Stimulated activated CD4-positive, alpha-beta T cell treated with anti-CD3 and anti-CD28 coated beads, Interleukin-4, amount 100 ng/mL, for 24 hours (primary cell): ENCODE measurements at places on chromosomes 3 and 15.

DNA sequence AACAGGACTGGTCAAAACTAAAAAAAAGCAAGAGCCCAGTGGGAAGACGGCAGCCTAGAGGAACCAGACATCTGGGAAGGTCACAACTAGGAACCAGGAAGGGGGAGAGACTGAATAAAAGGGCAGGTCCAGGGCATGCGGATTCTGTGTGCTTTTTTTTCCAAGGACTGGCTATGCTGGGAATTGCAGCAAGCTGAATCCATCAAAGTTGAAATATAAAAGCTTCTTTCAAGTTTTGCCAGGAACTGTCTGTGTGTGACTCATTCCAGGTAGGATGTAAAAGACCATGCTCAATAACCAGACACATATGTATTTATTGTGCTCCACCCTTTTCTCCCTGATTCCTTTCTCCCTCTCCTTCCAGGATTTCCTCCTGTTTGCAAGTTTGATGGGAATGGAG is 47.9 kb upstream of the CCDC80 start:
- no peak for DNase-seq

DNA sequence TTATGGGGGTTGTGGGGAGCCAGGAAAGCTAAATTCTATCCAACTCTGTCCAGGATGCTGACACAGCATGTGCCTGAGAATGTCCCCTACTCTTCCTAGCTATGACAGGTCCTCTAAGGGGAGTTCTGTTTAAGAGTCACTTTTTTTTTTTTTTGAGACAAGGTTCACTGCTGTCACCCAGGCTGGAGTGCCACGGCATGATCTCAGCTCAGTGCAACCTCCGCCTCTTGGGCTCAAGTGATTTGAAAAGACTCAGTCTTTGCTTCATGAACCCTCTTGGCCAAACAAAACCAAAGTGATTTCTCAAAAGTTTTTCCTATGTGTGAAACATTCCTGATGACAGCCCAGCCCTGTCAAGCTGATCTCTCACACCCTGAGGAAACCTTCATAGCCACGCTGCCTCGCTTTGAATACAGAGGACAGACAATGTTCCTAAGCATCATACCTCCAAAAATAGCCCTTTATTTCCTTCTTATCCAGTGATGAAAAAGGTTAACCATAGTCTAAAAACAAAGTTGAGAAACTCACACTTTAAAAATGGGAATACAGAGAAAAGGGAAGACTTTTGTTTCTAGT is 105.5 kb upstream of the PROK2 start:
- no peak for DNase-seq

DNA sequence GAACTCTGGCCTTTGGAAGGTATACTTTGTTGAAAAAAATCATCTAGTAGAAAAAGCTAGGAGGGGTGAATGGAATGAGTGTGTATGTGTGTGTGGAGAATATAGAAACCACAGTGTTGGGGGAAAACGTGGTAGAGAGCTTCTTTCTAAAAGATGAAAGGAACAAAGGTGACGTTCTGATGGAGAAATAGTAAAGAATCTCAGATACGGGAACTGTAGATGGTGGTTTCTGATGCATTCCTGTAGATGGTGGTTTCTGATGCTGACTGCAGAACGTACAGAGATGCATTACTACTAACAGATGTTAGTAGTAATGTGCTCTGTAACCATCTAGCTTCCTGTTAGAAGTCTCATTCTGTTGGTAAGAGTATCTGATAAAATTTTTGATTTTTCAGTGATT is 60.2 kb downstream of the VPS8 start:
- no peak for DNase-seq

- DNase-seq, result no peak
These were observed 40.2 kb downstream of the ARPP21 start for GRCh38 chr3:35679409-35680080.

DNA sequence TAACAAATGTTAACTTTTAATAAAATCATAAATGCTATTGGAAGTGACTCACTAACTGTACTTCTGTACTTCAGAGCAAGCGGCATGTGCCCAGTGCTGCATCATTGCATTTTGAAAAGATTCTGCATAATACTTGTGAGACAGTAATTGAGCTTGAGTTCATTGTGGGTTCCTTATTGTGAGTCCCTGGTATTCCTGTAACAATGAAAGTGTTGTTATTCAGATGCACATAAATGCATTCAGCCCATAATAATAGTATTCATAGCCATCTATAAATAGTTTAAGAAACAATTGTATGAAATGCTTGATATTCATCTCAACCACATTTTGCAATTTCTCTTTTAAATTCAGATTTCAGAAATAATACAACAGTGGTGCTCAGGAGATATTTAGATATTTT is 976.4 kb downstream of the CADM2 start:
- no peak for DNase-seq

- peak; percentile 58 for DNase-seq
These were observed 44.8 kb upstream of the TLE3 start for GRCh38 chr15:70142322-70143191.

- DNase-seq, result no peak
These were observed 651.5 kb upstream of the CADM2 start for GRCh38 chr3:84307339-84307738.

- no peak for DNase-seq
These were observed 402.9 kb downstream of the IL20RB start for GRCh38 chr3:137360531-137361201.

- no peak for DNase-seq
These were observed 124.2 kb downstream of the IMPG2 start for GRCh38 chr3:101195951-101196713.

- no peak for DNase-seq
These were observed 332.9 kb downstream of the ROBO2 start for GRCh38 chr3:77372634-77373346.

- no peak for DNase-seq
These were observed 69.8 kb downstream of the SH3GL3 start for GRCh38 chr15:83516935-83517334.

DNA sequence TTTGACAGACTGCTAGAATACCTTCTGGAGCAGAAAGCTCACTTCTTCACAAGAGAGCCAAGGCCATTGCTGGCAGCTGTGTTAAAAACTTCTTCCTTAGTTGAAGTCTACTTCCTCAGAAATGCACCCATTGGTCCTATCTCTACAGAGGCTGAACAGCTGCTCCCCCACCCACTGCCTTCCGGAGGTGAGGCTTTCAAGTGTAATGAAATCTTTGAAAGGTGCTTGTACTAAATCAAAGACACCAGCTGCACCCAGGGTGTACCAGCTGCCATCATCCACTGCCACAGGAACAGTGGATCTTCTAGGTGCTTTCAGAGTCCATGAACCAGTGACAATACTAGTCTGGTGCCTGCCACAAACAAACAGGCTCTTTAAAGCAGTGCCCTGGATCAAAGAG is 26.4 kb upstream of the HERC1 start:
- peak; percentile 44 for DNase-seq

- no peak for DNase-seq
These were observed 258.9 kb upstream of the THBS1 start for GRCh38 chr15:39321977-39322376.

DNA sequence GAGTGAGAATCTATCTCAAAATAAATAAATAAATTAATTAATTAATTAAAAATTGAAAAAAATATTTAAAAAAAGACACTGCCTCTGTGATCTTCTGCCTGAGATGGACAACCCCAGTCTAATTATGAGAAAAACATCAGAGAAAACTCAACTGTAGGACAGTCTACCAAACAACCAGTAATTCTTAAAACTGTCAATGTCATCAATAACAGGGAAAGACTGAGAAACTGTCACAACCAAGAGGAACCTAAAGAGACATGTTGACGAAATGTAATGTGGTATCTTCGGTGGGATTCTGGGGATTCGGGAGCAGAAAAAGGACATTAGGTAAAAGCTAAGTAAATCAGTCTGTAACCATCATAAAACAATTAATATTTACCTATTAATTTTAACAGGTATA is 265.4 kb upstream of the LMCD1 start:
- no peak for DNase-seq

GRCh38 chr3:33437556-33438283 is 2.5 kb downstream of the UBP1 start:
- no peak for DNase-seq

DNA sequence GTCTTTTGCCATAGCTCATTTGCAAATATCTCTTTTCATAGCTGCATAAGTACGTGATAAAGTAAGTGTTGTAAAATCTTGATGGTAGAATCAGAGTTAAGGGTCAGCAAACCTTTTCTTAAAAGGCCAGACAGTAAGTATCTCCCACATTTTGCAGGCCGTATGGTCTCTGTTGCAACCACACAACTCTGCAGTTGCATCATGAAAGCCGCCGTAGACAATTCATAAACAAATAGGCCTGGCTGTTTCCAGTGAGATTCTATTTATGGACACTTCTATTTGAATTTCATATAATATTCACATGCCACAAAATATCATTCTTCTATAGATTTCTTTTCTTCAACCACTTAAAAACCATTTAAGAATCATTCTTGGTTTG is 248.5 kb downstream of the TLE3 start:
- no peak for DNase-seq

DNA sequence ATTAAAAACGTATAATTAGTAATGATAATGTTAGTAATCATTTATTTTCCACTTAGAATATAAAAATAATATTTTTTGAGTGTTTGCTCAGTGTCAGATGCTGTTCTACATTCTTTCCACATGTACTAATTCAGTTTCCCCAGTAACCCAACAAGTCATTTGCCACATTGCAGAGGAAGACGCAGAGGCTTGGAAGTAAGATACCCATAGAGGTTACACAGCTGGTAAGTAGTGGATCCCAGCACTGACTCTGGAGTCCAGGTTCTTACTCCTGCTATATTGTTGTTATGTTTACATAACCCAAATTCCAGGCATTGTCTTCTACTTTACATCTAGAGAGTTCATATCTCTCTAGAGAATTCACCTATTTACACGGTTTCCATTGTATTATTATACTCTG is 48.2 kb upstream of the MYO5C start:
- no peak for DNase-seq

DNA sequence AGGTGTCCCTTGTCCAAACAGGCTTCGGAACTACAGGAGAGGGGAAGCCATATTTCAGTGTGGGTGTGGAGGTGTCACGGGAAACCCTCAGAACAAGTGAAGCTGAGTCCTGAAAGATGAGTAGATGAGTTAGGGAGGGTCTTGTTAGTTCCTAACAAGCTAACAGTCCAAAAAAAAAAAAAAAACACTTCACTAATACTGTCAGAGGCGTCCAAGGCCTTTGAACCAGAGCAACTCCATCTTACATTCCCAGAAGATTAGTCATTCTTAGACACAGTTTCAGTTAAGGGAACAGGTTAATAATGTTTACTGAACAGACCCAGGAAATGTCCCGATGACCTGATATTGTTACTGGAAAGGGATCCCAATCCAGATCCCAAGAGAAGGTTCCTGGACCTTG is 7.0 kb upstream of the ATP8B4 start:
- no peak for DNase-seq

- no peak for DNase-seq
These were observed 60.2 kb downstream of the IL16 start for GRCh38 chr15:81256916-81257315.

- no peak for DNase-seq
These were observed 44.0 kb upstream of the SLC41A3 start for GRCh38 chr3:126127904-126128303.

DNA sequence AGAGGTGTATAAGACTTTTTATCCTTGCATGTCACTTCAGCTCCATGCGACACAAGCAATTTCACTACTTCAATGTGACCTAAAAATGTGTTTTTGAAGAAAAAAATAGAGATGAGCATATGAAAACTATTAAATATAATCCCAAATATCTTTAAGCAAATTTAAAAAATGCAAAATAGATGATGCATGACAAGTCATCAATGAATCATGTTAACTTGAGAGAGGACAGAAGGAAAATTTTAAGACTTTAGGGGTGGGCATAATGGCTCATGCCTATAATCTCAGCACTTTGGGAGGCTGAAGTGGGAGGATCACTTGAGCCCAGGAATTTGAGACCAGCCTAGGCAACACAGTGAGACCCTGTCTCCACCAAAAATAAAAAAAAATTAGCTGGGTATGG is 73.3 kb downstream of the ANKRD28 start:
- no peak for DNase-seq

GRCh38 chr3:58792921-58793451 is 126.4 kb upstream of the FAM3D start:
- DNase-seq, result no peak

- no peak for DNase-seq
These were observed 1.9 kb downstream of the CNBP start for GRCh38 chr3:129181819-129182218.

- DNase-seq, result no peak
These were observed 1026.2 kb downstream of the PLOD2 start for GRCh38 chr3:145134738-145135137.

DNA sequence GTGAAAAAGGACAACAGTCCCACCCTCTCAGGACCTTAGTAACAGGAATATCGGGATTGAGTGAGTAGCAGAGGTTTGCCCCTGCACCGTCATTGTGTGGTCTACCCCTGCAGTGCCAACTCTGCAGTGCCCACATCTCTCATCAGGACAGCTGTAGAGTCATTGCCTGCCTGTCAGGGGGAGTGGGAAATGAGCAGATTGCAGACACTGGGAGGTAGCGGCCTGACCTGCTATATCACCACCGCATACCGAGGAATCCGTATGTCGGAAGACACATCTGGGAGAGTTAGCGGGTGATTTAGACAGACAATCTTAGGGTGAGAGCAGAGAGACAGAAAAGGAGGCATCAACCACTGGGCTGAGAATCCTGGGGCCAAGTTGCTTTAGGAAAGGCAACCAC is 218.1 kb downstream of the EPHB1 start:
- DNase-seq, result no peak

GRCh38 chr3:10983219-10983916 is 9.2 kb upstream of the SLC6A1 start:
- peak; percentile 19 for DNase-seq

- DNase-seq, result no peak
These were observed 41.0 kb downstream of the GOLGA6A start for GRCh38 chr15:74041311-74041756.

DNA sequence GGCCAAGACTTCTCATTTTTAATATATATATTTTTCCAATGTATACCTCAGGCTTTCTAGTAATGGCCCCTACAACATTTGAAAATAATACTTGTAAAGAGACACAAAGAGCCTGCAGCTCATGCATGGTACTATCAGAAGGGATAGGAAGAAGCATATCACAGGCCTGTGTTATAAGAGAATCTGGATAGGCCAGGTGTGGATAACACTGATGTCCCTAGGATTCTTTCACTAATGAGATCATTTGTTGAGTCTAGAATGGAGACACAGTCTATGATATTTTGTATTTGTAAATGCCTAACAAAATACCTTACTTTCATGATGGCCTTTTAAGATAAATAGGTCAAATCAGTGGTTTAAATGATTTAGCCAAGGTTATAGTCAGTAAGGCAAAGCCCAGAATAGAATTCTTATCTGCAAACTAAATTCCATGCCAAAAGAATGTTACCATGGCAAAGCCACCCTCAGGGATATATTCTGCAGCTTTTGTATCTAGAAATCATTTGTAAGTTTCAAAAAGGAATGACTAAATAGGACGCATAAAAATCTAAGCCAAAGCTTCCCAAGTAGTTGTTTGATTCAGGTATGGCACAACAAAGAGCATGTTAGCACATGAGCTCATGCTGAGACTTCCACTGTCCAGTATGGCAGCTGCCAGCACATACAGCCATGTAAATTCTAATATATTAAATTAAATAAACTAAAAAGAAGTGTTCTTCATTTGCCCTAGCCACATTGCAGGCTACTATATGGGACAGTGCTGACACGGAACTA is 10.0 kb downstream of the DCP1A start:
- no peak for DNase-seq

GRCh38 chr3:174846055-174846454 is 13.1 kb upstream of the NAALADL2 start:
- DNase-seq, result no peak
